Activated CD8-positive, alpha-beta T cell treated with anti-CD3 and anti-CD28 coated beads for 36 hours (primary cell): ENCODE measurements at places on chromosomes 1 and 21.

GRCh38 chr1:32115496-32115895 lies 7.6 kb downstream of the KPNA6 start:
- H3K4me3 ChIP-seq = no peak overlapping the region
- no peaks in the 10 kb centered on the region for H3K27me3 ChIP-seq
- peaks cover 56% of the 10 kb centered on the region for H3K4me1 ChIP-seq
- no peak overlapping the region for H3K27ac ChIP-seq
- peaks cover 21% of the 10 kb centered on the region for H3K36me3 ChIP-seq

- no peaks in the 10 kb centered on the region for H3K27me3 ChIP-seq
- no peak for DNase-seq
- no peak overlapping the region for H3K4me3 ChIP-seq
- no peak overlapping the region for H3K27ac ChIP-seq
- H3K4me1 ChIP-seq = no peaks in the 10 kb centered on the region
- no peaks in the 10 kb centered on the region for H3K36me3 ChIP-seq
Measured at GRCh38 chr1:204280099-204280961, 66.5 kb upstream of the GOLT1A start.

DNA sequence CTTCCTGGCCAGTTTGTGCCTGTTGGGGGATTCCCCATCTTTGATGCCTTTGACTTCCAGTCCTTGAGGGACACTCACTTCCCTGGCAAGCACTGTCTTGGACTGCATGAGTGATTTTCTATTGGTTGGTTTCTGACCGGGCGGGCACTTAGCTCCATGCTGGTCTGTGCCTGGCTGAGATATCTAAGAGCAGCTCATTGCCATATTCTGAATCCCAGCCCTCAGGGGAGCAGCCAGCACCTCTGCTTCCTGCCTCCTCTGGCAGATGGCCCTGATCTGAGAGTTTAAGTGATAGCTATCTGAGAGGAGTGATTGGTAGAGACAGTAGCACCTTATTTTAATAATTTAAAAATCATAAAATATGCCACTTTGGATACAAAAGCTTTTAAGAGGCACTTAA lies 52.5 kb downstream of the DISC1 start:
- H3K4me3 ChIP-seq = no peak overlapping the region
- DNase-seq = no peak
- no peaks in the 10 kb centered on the region for H3K36me3 ChIP-seq
- peaks cover 18% of the 10 kb centered on the region for H3K4me1 ChIP-seq

- no peaks in the 10 kb centered on the region for H3K36me3 ChIP-seq
- no peak overlapping the region for H3K27ac ChIP-seq
- H3K27me3 ChIP-seq = peaks cover 3% of the 10 kb centered on the region
- H3K4me3 ChIP-seq = no peak overlapping the region
- H3K4me1 ChIP-seq = no peaks in the 10 kb centered on the region
Measured at GRCh38 chr1:3333903-3334302, 120.6 kb upstream of the ARHGEF16 start.

- DNase-seq = no peak
- H3K27me3 ChIP-seq = no peaks in the 10 kb centered on the region
- peaks cover 28% of the 10 kb centered on the region for H3K4me1 ChIP-seq
- H3K27ac ChIP-seq = peak overlapping the region; percentile 23
- H3K4me3 ChIP-seq = no peak overlapping the region
Measured at GRCh38 chr1:12296016-12296415, 66.2 kb downstream of the VPS13D start.

GRCh38 chr21:27787046-27787445 lies 820.2 kb upstream of the ADAMTS5 start:
- no peaks in the 10 kb centered on the region for H3K27me3 ChIP-seq
- H3K36me3 ChIP-seq = no peaks in the 10 kb centered on the region
- no peaks in the 10 kb centered on the region for H3K4me1 ChIP-seq
